Endodermal cell (in vitro differentiated cells): ENCODE measurements at places on chromosomes 2 and 18. TPM values are rescaled to one million over a fixed set of nuclear protein-coding genes. Genes with fewer than 3 reads are reported as not detected.
A peak's percentile ranks its signal among the peaks of the same experiment; 100 is the strongest.

DNA sequence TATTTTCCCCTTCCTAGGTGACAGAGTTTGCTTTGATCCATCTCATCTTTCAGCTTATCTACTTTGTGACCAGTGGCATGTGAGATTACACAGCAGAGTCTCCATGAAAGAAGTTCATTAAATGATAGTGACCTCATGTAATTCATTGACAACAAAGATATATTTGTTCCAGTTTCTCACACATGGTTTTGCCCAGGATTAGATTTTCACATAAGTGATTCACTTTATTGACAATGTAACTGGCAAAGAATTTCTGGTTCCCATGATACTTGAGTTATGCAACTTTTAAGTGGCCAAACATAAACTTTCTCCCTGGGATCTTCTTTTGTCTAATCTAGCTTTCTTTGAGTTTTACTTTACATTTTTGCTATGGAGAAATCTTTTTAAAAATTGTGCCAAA is 50.0 kb downstream of the MC4R start:
- DNase-seq, result no peak

The GPN1 gene
- 45.0 to 49.6 TPM (median 49.5 TPM) in 3 replicates for total RNA-seq

GRCh38 chr18:50119296-50119695 is 75.7 kb downstream of the MYO5B start:
- no peak for DNase-seq

- DNase-seq, result peak; percentile 80
Measured at GRCh38 chr2:201866643-201867473, 60.5 kb downstream of the CDK15 start.

The LINC00305 gene
- not detected in 3 replicates for total RNA-seq

DNA sequence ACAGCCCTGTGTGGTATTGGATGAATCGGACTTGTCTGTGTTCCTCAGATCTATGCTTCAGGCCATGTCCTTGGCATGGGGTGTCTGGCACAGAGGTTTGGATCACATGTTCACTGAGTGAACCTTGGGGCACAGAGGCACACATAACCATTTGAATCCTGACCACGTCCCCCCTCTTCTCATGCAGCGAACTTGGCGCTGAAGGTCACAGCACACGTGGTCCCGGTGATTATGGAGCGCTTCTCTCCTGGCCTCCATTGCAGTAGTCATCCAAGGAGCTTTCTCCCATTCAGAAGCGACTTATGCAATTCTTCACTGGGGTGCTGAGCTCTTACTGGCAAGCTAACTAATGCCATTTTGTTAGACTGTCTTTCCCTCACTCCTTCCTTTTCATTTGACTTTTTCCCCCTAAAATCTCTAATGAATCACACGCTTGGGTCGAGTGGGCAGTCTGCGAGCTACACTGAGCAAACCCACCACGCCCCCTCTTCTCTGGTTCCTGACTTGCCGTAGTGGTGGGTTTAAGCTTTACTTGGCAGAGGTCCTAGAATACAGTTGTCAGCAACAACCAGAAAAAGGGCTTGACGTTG is 59.4 kb downstream of the KCNG2 start:
- peak; percentile 61 for DNase-seq

The ZNF385B gene
- total RNA-seq, result 11.1 to 18.1 TPM (median 13.7 TPM) in 3 replicates

The HRH4 gene
- 0.20 to 0.52 TPM (median 0.23 TPM) in 3 replicates for total RNA-seq

- DNase-seq, result no peak
Measured at GRCh38 chr2:223922308-223922707, 22.8 kb downstream of the WDFY1 start.

GRCh38 chr2:17877811-17878280 is 621 bp upstream of the KCNS3 start:
- DNase-seq, result peak; percentile 77

DNA sequence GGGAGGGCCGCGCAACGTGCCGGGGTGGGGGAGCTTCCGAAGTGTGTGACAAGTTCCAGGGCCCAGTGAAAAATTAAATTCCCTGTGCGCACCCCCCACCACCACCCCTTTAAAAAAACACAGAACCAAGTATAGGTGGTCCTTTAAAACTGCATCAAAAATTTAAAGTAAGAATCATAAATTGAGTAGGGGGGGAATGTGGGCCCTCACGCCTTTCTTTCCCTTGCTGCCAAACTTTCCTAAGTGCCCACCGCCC is 2.5 kb downstream of the BCL11A start:
- DNase-seq, result no peak

GRCh38 chr2:88668862-88669261 is 22.6 kb upstream of the RPIA start:
- DNase-seq, result no peak

- DNase-seq, result peak; percentile 51
Measured at GRCh38 chr2:236867441-236868260, 218.0 kb upstream of the COPS8 start.

DNA sequence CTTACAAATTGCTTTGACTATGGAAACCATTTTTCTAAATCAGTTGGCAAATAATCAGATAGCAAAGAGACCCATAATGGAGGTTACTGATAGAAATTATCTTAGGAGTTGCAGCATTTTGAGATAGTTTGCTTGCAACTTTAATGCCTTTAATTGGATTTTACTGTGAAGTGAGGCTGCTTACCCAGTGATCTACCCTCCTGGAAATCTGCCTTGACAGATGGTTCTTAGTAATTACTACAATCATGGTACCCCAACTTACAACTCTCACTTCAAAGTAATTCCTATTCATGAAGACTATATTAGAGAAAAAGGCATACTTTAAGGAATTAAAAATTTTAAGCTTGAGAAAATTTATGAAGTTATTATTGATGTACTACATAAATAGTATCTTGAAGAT is 1288.6 kb upstream of the CDH2 start:
- DNase-seq, result no peak

DNA sequence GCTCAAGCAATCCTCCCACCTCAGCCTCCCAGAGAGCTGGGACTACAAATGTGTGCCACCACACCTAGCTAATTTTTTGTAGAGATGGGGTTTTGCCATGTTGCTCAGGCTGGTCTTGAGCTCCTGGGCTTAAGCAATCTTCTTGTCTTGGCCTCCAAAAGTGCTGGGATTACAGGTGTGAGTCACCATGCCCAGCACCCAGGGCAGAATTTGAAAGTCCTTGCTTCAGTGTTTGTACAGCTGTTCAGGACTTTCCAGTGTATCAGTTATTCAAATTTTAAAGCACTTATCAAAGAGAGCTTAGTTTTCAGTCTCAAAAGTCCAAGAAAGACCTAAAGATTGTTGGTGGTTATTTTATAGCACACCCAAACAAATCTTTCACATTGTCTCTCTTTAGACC is 43.6 kb upstream of the VPS54 start:
- no peak for DNase-seq

GRCh38 chr18:35458271-35458670 is 39.5 kb downstream of the INO80C start:
- no peak for DNase-seq

GRCh38 chr2:232361646-232362045 is 16.9 kb upstream of the ALPP start:
- no peak for DNase-seq

DNA sequence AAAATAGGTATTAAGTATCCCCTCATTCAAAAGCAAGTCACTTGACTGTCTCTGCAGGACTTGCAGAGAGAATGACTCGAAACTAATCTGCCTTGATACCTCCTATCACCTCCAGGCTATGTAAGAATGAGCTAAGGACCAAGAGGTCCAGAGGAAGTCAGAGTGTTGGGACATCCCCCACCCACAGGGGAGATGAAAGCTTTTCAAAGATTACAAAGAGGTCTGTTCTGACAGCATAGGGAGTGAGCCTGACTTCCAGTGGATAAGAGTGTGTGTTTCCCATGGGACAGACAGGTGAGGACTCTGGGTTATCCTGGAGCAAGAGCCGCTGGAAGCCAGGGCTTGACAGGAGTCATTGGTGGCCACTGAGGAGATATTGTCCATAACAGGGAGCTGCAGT is 85.0 kb upstream of the TACR1 start:
- no peak for DNase-seq

DNA sequence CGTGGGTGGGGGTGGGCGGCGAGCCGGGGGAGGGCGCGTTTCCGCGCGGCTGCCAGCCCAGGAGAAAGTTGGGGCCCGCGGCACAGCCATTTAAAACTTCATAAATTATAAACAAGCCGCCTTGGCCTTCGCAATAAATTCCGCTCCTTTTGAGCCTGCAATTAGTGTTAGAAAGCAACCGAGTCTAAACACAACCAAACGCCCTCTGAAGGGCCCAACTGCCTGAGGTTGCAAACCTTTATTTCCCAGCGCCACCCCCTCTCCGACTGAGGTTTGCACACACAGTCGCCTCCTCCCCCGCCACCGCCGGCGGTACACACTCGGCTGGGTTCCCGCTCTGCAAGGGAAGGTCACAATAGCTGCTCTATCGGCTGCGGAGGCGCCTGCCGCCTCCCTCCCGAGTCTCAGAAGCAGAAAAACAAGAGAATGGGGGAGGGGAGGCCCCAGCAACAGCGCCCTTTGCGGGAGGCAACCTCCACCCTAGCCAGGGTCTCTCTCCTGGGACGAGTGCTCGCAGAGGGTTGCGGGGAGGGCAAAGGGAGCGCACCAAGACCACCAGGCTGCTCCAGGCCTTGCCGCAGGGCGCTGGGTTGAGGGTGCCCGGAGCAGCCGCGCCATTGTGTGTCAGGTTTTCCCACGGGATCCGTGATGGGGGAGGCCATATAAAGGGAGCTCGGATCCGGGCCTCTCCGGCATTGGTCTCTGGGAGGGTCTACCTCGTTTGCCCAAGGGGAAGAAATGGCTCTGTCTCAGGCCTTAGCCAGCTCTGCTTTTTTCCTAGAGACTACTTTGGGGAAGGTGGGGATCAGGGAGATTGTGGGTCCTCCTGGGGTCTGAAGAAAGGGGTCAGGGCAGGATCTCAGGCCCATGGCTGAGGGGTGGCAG is 13.4 kb upstream of the HOXD1 start:
- DNase-seq, result peak; percentile 89

GRCh38 chr18:50307738-50308470 is 20.4 kb upstream of the CXXC1 start:
- peak; percentile 94 for DNase-seq
